ENCODE measurements at places on chromosomes 5 and 9. TPM values are rescaled to one million over a fixed set of nuclear protein-coding genes. Genes with fewer than 3 reads are reported as not detected.

NME5 gene
- total RNA-seq, result 1.5 TPM

GRCh38 chr5:175679411-175679810, 21.5 kb downstream of the HRH2 start:
- DNase-seq, result peak; percentile 25

DNA sequence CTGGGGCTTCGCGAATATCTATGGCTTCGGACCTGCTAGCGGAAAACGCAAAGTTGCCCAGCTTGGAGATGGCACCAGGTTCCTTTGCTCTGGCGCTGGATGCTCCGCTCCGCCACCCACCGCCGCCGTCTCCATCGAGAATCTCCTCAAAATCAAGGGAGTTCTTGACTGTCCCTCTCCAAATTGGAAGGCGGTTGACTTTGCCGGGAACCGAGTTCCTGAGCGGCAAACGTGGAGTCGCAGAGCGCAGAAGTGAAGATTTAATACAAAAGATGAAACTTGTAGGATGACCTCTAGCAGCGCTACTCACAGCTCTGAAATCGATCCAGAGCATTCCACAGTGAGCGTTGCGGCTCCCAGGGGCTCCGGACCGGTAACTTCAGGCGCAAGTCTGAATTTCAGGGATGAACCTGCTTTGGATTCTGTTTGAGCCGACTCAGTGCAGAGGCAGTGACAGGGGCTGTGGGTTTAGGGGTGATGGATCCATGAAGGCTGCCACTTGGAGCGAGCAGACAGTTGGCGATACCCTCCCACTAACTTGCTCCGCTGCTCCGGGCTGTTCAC, 1641.5 kb upstream of the C9orf72 start:
- peak; percentile 68 for DNase-seq

- DNase-seq, result no peak
Observed at GRCh38 chr9:33881635-33882034, 64.7 kb downstream of the UBE2R2 start.

TRIM14 gene
- total RNA-seq, result 4.9 TPM

GRCh38 chr5:176802116-176802784, 8.1 kb upstream of the UNC5A start:
- DNase-seq, result no peak

ZFP37 gene
- 3.6 TPM for total RNA-seq

DNA sequence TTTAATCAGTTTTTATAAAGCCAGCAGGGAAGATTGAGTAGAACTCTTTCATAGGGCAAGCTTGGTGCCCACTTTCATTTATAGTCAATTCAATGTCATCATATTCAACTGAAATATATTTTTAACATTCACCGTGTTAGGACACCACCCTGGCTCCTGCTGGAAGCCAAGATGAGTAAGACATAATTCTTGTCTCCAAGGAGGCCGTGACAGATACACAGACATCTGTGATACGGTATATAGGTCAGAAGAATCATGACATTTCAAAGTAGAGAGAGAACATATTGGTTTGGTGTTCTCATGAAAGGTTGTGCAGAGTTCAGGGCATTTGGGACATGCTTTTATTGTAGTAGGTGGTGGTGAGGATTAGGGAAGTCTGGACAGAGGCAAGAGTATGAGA, 120.1 kb downstream of the CMYA5 start:
- no peak for DNase-seq

- DNase-seq, result no peak
Observed at GRCh38 chr5:157590478-157590877, 14.9 kb upstream of the ADAM19 start.

GRCh38 chr5:22643356-22643755, 209.8 kb downstream of the CDH12 start:
- no peak for DNase-seq

RASGEF1C gene
- 0.24 TPM for total RNA-seq

- DNase-seq, result no peak
Observed at GRCh38 chr5:158406884-158407823, 548.2 kb upstream of the CLINT1 start.

- peak; percentile 84 for DNase-seq
Observed at GRCh38 chr5:31638748-31639418, at the start of gene PDZD2. PDZD2 (plus strand) TSS chr5:31639131.

PRRX2 gene
- total RNA-seq, result 20.8 TPM

DNA sequence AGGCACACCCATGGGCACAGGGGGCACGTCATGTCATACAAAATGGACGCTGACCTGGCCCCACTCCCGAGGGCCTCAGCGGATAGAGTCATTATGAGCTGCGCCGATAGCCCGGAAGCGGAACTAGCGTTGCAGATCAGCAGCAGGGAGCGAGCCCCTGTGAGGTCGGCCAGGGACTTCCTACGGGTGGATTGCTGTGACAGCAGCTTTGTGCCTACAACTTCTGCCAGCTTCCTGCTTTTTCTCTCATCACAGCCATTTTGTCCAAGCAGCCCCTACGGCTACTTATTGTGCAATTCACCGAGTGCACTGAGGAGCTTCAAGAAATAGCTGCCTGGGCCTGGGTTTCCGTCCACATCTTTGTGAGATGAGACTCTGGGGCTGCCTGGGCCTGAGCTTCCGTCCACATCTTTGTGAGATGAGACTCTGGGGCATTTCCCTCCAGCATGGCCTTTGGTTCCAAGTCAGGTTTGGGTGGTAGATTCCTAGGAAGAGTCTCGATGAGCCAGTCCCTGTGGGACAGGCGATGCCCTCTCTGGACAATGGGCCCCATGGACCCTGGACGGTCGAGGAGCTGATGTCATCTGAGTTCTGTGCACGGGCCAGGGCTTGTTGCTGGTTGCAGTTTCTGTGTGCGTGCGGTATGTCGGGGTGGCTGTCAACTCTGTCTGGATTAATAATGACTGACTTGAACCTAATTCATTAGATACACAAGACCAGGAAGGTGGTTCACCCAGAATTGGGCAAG, 67.0 kb upstream of the GNE start:
- peak; percentile 89 for DNase-seq

DNA sequence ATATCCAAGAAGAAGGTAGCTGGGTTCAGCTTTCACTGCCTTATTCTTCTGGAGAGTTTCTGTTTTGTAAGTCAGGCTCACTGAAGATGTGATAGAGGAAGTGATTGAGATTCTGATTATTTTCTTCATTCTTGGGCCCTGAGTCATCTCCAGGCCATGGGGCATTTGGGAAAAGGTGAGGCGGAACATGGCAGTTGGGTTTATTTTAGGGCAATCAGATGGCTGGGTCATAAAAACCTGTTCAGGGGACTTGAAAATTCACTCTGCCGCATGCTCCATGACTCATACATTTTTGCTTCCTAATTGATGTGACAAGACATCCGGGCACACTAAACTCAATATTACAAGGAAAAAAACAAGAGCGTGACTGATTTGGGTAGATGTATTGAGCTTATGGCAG, 265.7 kb upstream of the KLF4 start:
- DNase-seq, result no peak

- no peak for DNase-seq
Observed at GRCh38 chr9:115042781-115043509, 75.0 kb downstream of the TNC start.

DNA sequence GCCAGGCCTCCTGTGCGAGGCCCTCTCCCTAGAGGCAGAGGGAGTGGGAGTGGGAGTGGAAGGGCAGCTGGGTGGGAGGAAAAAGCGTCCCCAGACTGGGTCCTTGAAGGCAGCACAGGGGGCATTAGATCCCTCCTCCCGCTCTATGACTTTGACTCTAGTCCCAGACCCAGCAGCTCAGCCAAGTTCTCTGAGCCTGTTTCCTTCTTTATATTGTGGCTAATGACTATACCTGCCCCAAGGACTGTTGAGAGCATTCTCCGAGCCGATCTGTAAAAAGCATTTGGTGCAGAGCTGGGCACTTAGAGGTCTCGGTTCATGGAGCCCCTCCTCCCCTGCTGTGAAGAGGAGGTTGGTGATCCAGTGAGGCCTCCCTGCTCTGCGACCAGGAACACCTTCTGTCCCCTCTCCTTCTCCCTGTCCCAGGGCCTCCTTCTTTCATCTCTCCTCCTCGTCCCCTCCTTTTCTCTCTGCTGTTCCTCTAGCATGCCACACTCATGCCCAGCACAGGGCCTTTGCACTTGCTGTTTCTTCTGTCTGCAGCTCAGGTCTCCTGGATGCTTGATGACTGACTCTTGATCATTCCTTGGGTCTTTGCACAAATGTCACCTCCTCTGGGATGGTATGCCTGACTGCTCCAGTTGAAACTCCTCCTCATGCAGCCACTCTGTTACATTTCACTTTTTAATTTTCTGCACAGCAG, 23.4 kb upstream of the PSD2 start:
- no peak for DNase-seq

DNA sequence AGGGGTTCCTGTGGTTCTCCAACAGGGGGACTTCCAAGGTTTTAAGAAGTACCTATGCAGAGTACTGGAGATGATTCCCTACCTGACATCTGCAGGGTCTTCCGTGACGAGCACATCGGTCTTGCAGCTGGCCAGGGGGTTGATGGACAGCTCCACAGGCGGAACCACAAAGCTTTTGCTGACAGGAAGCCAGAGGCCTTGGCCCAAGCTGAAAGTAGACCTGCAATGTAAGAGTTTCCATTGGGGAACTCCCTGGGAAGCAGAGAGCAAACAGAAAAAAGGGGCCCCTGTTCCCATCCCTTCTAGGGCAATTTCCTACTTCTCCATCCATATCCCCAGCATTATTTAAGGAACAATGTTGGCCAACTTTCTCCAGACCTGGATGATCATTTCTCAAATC, 288.0 kb downstream of the TRIM32 start:
- no peak for DNase-seq

DNA sequence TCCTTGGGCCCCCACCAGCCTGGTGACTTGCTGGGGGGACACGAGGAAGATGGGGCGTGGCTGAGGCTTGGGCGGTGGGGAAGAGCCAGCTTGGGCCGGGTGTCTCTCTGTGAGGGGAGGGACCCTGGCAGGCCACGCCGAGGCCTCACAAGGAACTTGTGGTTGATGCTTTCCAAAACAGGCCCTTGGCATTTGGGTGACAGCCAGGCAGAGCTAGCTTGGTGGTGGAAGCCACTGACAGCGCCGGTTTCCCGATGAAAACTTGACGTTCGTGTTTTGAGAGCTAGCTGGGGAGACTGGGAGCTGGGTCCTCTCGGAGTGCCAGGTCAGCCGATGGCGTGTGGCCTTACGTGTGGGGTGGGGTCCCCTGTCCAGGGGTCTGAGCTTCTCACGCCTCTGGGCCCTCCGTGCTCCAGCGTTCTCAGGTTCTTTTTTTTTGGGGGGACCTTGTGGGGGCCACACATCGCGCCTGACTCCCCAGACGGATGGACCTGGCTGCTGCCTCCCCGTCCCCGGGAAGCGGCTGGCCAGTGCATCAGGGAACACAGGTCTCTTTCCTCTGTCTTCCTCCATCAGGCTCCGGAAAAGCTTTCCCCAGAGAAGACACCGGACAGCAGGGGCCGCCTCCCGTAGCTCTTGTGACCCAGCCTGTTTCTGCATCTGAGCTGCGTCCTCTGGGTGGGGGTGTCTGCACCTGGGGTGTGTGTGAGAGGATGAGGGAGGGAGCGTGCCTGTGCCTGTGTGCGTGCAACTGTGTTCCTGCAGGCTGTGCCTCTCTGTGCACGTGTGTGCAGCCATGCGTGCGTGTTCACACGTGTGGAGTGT, 129.3 kb upstream of the LPCAT1 start:
- no peak for DNase-seq

- no peak for DNase-seq
Observed at GRCh38 chr5:58542709-58543108, 40.2 kb upstream of the RAB3C start.

GRCh38 chr9:135222881-135223760, 135.7 kb downstream of the OLFM1 start:
- DNase-seq, result peak; percentile 73

DNA sequence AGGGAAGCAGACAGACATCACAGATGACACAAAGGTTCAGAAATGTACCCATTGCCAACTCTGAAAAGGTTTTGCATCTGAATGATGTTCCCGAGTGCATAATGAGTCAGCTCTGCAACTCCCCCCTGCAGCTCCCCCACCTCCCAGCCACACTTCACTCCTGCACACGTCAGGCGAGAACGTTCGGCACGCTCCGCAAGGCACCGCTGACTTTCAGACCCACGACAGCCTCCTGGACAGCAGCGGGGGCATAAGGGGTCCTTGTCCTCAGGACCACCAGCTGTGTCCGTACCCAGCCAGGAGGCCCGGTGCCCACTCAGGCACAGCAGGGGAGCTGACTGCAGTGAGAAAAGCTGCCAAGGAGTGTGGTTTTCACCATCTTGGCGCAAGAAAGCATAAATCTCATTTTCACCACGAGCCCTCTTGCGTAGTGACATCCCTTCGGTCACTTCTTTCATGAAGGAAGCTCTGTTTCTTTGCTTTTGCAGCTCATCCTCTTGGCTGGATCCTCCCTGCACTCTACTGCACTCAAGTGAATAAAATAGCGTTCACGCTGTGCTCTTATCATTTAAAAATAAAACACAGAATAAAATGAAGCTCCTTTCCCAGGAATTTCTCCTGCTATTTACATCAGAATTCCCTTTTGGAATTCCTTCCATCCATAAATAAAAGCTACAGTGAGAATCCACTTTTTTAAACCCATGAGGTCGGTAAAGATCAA, 9.9 kb downstream of the GFPT2 start:
- no peak for DNase-seq

- DNase-seq, result no peak
Observed at GRCh38 chr5:96335873-96336272, 97.2 kb downstream of the PCSK1 start.

- no peak for DNase-seq
Observed at GRCh38 chr9:113238859-113239232, 17.5 kb downstream of the SLC31A1 start.

DNA sequence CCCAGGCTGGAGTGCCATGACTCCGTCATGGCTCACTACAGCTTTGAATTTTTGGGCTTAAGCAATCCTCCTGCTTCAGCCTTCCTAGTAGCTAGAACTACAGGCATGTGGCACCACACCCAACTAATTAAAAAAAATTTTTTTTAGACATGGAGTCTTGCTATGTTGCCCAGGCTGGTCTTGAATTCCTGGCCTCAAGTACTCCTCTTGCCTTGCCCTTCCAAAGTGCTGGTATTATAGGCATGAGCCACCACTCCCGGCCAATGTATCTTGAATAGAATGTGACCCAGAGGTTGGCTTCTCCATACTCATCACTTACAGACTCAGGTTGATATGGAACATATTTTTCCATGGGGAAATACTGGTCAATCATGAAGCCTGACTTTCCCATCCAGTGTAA, 51.2 kb upstream of the JAK2 start:
- DNase-seq, result no peak

GRCh38 chr5:55324815-55325418, 17.1 kb downstream of the MTREX start:
- no peak for DNase-seq

DNA sequence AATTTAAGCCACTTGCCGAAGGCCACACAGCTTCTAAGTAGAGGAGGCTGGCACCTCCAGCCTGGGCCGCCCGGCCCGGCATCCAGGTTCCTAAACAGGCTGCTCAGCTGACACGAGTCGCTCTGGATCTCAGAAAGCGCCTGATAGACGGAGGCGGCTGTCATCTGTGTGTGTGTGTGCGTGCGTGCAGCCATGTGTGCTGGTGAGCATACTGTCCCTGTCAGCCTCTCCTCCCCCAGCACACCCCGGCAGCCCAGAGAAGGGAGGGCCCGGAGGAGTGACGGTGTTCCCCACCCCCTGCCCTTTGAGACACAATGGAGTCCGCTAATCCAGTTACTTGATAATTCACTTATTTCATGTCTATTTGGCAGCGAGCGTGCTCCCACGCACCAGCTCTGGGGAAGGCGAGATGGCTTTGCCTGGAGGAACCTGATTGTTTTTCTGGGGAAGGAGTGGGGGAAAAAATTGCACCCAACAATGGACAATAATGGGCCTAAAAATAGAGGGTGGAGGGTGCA, 20.0 kb downstream of the NTNG2 start:
- peak; percentile 67 for DNase-seq

All from posterior vena cava (tissue), 2 donors.